Vagina (tissue), 2 donors: ENCODE measurements at places on chromosomes 5 and 9.

- DNase-seq, result no peak
Measured at GRCh38 chr9:124182741-124183140, 75.0 kb upstream of the NEK6 start.

DNA sequence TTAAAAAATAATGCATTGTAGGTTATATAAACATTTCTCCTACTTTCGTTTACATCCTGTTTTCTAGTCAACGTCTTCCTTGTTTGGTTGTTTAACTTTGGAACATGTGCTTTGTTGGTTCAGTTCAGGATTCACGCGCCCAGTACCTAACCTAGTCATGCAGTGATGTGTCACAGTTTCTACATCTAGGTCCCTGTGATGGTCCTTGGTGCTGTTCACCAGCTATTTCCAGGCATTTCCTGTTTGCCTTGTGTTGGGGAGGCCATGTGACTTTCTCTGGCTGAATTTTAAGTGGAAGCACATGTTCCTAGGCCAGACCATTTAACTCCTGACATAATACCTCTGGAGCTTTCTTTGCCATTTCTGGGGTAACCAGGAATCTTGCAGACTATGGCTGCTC is 292.3 kb downstream of the SMARCA2 start:
- DNase-seq, result no peak

DNA sequence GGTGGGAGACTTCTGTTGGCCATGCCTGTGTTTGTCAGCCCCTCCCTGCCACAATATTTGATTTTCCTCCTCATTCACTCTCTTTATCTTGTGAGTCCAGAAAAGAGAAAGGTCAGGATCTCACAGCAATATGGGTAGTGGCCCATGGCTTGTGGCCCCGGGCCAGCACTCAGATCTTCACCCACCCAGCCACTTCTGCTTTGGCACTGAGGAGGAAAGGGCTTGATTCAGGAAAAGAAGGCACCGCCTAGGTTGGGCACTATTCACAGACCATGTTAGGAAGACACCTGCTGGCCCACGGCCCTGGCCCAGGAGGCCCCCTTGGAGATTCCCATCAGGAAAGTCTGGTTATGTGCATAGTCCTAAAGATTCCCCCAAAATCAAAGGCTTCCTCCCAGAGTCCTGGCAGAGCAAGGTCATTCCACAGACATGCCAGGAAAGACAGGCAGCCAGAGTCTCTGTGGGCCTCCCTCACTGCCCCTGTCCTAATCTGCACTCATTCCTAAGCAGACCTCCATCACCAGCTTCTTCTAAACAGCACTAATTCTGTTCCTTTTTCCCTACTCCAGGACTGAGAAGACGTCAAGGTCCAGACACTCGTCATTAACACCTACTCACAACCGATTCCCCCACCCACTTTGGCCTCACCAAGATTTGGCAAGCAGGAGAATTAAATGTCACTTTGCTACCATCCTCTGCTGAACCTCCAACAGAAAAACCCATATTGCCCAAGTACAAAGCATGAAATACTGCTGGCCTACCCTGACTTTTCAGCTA is 179.3 kb downstream of the DEPDC1B start:
- DNase-seq, result no peak

DNA sequence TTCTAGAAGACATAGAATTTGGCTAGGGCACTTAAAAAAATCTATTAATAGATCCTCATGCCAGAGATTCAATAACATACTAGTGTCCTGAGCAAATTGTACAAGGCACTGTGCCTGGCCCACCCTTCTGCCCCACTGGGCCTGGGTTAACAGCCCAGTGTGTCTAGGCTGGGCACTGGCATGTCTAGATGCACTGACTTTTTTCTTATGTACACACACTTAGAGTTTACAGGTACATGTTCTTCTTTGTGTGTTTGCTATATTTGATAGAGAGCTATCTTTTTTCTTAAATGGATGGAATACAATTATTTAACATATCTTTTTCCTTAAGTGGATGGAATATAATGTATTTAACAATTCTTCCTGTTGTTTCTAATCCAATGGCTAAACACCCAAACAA is 241.5 kb downstream of the AUH start:
- DNase-seq, result no peak

GRCh38 chr5:99607124-99607523 is 678.3 kb upstream of the CHD1 start:
- no peak for DNase-seq

DNA sequence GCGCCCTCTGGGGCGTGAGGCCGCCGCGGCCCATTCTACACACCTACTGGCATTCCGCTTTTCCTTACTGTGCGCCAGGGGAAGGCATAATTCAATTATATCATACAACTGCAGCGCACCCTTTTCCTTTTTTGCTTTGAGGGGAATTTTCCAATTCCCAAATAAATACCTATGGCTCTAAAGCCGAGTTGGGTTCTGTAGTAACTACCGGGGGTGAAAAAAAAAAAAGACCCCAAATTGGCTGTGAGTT is 34.1 kb upstream of the NFIB start:
- DNase-seq, result no peak

GRCh38 chr5:136424835-136425584 is 59.7 kb upstream of the TRPC7 start:
- no peak for DNase-seq

- DNase-seq, result no peak
Measured at GRCh38 chr5:463301-463700, 20.3 kb downstream of the EXOC3 start.

- DNase-seq, result no peak
Measured at GRCh38 chr9:118215549-118215948, 511.3 kb downstream of the TLR4 start.

DNA sequence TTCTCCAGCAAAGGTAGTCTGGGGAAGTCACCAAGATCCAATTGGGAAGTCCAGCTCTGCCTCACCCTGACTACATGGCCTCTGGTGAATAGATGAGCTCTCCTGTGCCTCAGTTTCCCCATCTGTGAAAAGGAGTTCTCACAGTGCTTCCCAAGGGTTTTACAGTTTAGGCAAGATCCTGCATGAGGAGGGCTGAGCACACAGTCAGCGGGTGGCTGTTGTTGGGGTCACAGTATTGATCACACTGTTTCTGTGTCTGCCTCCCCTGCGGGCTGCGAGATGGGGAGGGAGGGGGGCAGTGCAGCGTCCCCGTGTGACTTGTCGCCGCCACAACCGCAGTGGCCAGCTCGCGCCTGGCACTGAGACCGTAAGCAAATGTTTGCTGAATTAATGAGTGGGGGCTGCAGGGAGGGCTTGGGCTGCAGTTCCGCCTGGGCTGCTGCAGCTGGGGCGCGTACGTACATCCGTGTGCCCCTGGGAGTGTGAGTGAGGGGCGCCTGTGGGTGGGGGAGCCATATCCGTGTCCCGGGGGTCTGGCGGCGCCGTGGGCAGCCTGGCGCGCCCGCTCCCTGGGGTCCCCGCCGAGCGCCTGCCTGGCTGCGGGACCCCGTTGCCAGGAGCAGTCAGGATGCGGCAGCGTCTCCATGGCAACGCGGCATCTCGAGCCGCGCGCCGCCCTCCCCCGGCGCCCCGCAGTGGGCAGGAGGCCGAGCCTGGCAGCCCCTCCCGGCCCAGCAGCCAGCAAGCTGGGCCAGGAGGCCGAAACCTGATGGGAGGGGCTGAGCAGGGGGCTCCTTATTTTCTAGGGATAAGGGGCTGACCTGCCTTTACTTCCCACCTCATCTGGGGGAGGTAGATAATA is 31.4 kb upstream of the PSD2 start:
- DNase-seq, result no peak

DNA sequence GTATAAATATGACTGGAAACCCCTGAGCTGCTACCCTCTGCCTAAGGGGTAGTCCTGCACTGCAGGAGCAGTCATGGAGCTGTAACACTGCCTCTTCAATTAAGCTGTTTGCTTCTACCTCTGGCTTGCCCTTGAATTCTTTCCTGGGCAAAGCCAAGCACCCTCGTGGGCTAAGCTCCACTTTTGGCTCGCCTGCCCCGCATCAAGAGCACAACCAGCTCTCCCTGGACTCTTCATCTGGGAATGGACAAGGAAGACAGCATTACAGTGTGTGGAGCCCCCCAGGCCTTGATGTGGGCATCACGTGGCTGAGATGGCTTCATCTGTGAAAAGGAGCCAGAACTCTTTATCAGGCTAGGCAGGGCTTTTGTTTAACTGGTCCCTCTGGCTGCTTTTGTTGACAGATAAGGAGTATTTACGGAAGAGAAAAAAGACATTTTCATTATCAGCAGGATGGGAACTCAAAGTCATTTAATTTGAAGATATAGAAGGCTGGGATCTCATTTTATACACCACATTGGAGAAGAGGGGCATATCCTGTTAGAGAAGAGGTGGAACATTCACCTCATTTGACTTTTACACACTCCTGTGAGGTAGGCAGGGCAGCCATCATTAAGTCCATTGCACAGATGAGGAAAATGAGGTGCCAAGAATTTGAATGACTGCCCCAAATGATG is 137.8 kb downstream of the SEMA6A start:
- no peak for DNase-seq

- DNase-seq, result no peak
Measured at GRCh38 chr5:178285399-178286225, 53.0 kb upstream of the PHYKPL start.

- no peak for DNase-seq
Measured at GRCh38 chr9:127876026-127876763, 1.3 kb downstream of the AK1 start.

DNA sequence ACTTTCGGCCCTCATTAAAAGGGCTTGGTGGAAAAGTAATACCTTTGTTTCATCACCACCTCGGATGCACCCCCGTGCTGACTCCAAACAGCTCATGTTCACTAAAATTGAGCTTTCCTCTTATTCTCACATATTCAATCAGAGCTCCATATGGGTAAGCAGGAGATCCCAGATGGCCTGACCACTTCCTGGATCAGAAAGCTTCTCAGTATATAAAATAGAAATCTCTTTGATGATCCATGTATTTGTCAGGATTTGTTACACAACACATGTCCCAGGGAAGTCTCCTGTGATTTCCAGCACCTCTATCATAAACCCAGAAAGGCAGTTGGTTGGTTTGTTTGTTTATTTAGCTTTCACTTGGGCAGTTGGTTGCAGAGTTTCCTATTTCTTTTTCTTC is 402.0 kb downstream of the MLLT3 start:
- DNase-seq, result no peak

DNA sequence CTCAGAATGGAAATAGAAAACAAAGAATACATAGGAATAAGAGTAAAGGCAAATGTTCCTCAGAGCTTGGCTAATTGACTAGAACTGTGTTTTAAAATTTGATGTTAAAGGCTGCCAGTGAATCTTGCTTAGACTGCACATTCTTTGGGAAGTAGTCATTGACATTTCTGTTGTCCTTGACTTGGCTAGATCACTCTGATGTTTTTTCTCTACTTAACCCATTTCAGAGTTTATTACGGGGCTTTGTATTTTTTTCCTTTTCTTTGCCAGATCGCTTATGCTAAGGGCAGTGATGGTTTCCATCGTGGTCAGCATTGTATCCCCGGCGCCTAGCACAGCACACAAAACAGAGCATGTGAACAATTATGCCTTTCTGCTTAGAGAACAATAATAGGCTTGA is 1126.7 kb upstream of the CDH9 start:
- DNase-seq, result no peak

DNA sequence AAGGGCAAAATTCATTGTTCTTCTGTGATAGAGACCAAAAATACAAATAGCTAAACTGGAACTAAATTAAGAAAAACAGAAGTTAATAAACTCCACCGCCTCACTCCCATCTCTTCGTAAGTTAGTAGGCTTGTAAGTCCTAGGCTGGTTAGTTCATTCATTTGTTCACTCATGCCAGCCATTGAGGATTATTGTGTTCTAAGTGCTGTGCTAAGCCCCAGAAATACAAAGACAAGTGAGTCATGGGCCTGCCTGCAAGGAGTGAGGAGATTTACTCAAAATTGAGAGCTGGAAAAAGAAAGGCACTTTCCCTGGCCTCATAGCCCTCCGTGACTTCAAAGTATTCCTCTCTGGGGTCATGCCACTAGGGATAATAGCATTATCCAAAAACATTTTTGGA is 8.5 kb downstream of the DOCK8 start:
- DNase-seq, result no peak

GRCh38 chr5:74761241-74761640 is 5.7 kb downstream of the GFM2 start:
- DNase-seq, result no peak

DNA sequence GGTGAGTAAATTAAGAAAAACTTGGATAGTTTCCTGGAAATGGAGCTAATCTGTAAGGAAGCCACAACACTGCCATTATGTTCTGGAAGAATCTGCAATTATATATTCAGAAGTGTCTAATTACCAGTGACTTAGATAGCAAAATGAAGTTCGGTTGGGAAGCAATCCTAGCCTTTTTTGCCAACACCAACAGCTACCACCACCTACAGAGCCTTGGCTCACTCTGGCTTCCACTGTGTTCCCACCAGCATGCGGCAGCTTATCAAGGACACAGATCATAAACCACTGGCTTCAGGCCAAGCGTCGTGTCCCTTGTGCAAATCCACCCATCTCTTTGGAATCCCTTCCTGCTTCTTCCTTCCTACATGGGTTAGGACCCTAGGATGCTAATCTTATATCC is 118.0 kb upstream of the PCA3 start:
- DNase-seq, result no peak

GRCh38 chr9:96140296-96141127 is 161.5 kb downstream of the HSD17B3 start:
- DNase-seq, result no peak

DNA sequence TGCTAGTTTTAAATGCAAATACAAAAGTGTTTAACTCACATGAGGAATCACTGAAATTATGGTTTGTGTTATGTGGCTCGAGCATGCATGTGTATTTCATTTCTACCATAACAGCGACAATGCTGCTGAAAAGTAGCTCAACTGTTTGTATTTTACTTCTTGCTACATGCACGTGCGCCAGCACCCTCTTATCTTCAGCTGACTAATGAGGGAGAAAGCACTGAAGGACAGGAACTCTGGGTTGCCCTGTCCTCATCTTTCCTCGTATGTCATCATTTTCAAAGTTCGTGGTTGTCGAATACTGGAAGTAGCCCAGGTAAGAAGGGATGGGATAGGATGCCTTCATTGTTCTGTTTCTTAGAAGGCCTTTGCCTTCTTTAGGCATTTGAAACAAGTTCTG is 120.3 kb downstream of the SYK start:
- no peak for DNase-seq

DNA sequence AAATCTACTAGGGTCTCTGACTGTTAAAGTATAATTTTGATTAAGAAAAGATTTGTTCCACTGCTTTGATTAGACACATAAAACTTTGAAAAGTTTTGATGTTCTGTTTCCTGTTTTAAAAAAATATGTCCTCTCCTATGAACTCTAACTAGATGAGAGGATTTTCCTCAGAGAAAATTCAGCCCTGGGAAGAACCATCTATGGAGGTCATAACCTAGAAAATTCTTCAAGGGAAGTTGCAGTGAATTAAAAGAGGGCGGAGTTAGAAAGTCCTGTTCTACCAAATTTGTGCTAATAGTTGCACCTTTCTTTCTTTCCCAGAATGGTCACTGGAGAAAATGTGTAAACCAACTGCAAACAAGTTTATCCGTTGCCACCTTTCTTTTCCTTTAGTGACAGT is 27.7 kb downstream of the PIK3R1 start:
- no peak for DNase-seq

- DNase-seq, result no peak
Measured at GRCh38 chr5:57249265-57249874, 75.5 kb downstream of the GPBP1 start.

GRCh38 chr5:6505416-6505755 is 56.7 kb downstream of the UBE2QL1 start:
- no peak for DNase-seq
